ENCODE measurements at places on chromosomes 13 and 19.

- no peak for DNase-seq
These were observed 551.4 kb upstream of the SGCG start for GRCh38 chr13:22629374-22629773.

GRCh38 chr13:112843392-112844111 lies 125.5 kb upstream of the MCF2L start:
- no peak for DNase-seq

- DNase-seq: no peak
These were observed 308.3 kb downstream of the TBC1D4 start for GRCh38 chr13:75173457-75174356.

GRCh38 chr19:8501981-8502380 lies 459 bp downstream of the PRAM1 start:
- DNase-seq: no peak

- DNase-seq: no peak
These were observed 271.7 kb upstream of the EDNRB start for GRCh38 chr13:78190296-78190695.

DNA sequence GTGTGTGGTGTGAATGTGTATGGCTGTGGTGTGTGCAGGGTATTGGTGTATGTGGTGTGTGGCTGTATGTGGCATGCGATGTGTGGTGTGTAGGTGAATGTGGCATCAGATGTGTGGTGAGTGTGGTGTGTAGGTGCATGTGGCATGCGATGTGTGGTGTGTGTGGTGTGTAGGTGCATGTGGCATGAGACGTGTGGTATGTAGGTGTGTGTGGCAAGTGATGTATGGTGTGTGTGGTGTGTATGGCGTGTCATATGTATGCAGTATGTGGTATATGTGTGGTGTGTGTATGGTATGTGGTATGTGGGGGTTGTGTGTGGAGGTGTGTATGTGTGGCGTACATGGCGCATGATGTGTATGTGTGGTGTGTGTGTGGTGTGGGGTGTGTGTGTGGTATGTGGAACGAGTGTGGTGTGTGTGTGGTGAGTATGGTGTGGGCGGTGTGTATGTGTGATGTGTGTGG lies 63.4 kb downstream of the PEPD start:
- no peak for DNase-seq

- DNase-seq: no peak
These were observed 4.4 kb upstream of the FKRP start for GRCh38 chr19:46741447-46741846.

DNA sequence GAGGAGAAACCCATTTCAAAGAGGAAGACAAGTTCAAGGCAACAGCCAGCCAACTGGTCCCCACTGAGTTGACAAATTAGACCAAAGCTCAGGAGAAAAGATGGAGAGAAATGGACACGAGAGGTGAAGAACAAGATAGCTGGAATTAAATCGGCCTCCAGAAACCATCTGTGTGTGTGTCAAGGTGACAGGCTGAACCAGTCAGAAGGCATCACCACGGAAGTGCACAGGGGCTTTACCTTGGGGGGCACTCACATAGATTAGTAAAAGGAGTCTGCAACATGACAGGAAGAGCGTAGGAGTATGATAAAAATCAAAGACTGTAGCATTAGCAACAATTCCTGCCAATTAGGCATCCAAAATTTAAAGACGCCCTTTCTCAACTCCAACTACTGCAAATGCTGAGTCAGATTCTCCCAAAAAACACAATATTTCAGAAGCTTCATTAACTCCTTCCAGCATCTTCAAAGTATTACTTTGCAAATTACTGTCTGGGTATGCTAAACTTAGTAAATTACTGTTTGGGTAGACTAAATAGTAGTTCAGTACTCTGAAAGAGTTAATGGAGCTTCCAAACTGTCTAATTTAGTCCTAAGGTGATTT lies 66.2 kb downstream of the FOXO1 start:
- no peak for DNase-seq

DNA sequence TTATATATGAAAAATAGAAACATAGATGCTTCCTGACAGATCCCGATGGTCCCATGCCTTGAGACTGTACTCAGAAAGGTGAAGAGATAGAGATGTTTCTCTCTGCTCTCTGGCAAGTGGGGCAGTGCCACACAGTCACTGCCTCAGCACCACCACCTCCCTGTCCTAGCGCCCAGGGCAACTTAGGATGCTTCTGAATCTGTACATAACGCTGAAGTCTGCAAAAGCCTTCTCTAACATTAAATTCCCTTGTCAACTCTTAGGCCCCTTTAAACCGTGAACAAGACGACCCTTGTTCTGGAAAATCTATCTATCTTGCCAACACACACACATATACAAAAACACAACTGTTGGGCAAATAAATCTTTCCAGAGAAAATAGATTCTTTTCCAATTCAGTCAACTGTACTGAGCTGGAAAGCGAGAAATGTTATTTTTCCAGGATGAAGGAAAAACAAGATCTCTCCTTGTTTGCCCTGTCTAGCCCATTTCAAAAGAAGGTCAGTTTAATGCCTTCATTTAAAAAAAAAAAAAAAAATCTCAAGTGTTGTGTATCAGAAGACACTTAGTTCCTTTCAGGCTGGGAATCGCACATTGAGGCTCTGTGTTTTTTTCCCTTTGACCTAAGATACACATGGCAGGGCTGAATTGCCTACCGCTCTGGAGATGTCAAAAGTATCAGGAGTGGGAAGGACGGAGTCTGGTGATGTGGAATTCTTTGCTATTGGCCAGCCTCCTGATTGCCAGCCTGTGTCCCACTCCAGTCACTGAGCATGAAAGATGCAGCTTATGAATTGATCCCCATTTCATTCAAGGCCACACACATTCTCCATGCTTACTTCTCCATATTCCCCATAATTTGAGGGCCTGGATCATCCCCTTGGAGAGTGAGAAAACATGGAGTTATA lies 241.4 kb downstream of the LACC1 start:
- no peak for DNase-seq
